Activated CD4-positive, alpha-beta T cell treated with anti-CD3 and anti-CD28 coated beads, Interleukin-2, amount 10 ng/mL, durations not matched to agents 7 days and 5 days (primary cell): ENCODE measurements at places on chromosomes 16 and 17. TPM values are rescaled to one million over a fixed set of nuclear protein-coding genes. Genes with fewer than 3 reads are reported as not detected.

DNA sequence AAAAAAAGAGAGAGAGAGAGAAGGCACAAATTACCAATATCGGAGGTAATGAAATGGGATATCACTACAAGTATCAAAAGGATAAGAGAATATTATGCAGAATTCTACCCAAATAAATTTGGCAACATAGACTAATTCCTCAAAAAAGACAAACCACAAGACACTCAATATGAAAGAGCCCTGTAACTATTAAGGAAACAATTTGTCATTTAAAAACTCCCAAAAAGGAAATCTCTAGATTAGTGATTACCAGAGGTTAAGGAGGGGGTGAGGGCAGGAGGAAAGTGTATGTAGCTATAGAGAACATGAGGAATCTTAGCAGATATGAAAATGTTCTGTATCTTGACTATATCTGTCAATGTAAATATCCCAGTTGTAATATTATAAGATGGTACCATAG lies 54.0 kb downstream of the CFDP1 start:
- no peak for DNase-seq
- peaks cover 46% of the 10 kb centered on the region for H3K27me3 ChIP-seq
- H3K27ac ChIP-seq: peak overlapping the region; percentile 46
- peaks cover 36% of the 10 kb centered on the region for H3K4me1 ChIP-seq
- peak overlapping the region; percentile 17 for H3K4me3 ChIP-seq

Gene MT1H
- total RNA-seq: 0.62 TPM

DNA sequence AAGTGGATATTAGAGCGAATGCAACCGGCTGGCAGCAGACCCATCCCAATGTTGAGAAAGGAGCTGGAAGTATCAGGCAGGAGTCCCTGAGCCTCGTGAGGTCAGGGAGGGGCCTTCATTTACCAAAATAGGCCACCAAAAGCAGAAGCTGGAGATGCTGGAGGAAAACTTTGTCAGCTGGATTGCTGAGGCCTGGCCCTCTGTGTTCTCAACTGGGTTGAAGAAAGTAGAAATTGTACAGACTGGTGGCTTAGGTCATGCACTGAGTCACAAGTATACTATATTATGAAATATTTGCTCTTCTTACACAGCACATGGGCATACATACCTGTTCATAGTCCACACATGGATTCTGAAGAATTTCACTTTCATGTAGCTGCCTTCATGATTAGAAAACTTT lies 23.2 kb upstream of the TEKT3 start:
- no peaks in the 10 kb centered on the region for H3K36me3 ChIP-seq
- no peak overlapping the region for H3K4me3 ChIP-seq
- no peaks in the 10 kb centered on the region for H3K4me1 ChIP-seq
- DNase-seq: no peak
- no peaks in the 10 kb centered on the region for H3K27me3 ChIP-seq
- H3K27ac ChIP-seq: no peak overlapping the region

- peak overlapping the region; percentile 54 for H3K4me3 ChIP-seq
- peak overlapping the region; percentile 92 for H3K27ac ChIP-seq
- DNase-seq: peak; percentile 86
Observed at GRCh38 chr17:42337442-42337841, 49.1 kb downstream of the STAT5A start.

Gene KRTAP17-1
- not detected for total RNA-seq

DNA sequence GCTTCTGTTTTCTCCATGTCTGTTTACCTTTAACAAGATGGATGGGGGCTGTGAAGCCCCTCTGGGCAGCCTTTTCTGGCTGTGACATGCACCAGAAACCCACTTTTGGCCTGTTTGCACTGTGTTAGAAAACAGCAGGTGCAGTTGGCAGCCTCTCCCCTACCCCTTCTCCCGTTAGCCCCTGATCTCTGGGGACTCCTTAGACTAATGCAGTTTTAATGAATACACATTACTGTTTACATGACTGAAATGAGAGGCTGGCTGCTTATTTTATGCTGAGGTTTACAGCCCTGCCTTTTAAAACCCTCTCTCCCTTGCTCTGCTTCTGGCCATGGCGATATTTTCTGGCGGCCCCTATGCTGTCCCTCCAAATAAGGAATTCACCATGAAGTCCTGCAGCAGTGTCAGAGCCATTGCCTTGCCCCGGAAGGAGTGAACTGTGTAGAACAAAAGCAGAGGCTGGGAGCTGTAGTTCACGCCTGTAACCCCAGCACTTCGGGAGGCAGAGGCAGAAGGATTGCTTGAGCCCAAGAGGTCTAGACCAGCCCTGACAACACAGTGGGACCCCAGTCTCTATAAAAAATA lies 79.3 kb downstream of the PRKCB start:
- peaks cover 16% of the 10 kb centered on the region for H3K4me1 ChIP-seq
- no peak overlapping the region for H3K4me3 ChIP-seq
- H3K27me3 ChIP-seq: no peaks in the 10 kb centered on the region
- no peak for DNase-seq
- H3K27ac ChIP-seq: no peak overlapping the region
- H3K36me3 ChIP-seq: peaks cover 19% of the 10 kb centered on the region

- H3K4me3 ChIP-seq: no peak overlapping the region
- no peaks in the 10 kb centered on the region for H3K27me3 ChIP-seq
- H3K36me3 ChIP-seq: peaks cover 22% of the 10 kb centered on the region
- H3K27ac ChIP-seq: no peak overlapping the region
Observed at GRCh38 chr17:7695586-7695985, 7.3 kb downstream of the WRAP53 start.

DNA sequence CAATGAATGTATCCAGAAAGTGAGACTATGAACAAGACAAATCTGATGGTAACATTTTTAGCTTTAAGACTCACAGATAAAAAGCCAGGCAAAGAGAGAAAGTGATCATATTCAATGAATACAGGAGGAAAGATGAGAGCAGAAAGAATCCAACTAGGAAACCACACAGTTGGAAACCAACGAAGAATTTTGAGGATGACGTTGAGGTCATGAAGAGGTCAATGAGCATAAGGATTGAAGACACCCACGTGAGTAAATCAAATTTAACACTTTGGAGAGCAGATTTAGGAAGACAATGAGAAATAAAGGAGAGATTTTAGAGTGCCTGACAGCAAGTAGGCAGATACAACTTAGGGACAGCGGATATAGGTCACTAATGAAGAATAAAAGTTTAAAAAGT lies 948.1 kb downstream of the KCNJ2 start:
- no peaks in the 10 kb centered on the region for H3K27me3 ChIP-seq
- no peak for DNase-seq
- no peak overlapping the region for H3K27ac ChIP-seq
- H3K4me3 ChIP-seq: no peak overlapping the region
- H3K4me1 ChIP-seq: no peaks in the 10 kb centered on the region
- no peaks in the 10 kb centered on the region for H3K36me3 ChIP-seq

GRCh38 chr16:85359147-85359822 lies 247.0 kb upstream of the CIBAR2 start:
- no peak overlapping the region for H3K4me3 ChIP-seq
- H3K27ac ChIP-seq: no peak overlapping the region
- no peaks in the 10 kb centered on the region for H3K27me3 ChIP-seq
- H3K4me1 ChIP-seq: peaks cover 4% of the 10 kb centered on the region
- DNase-seq: no peak
